A549 (cell line): ENCODE measurements at places on chromosomes 13 and 19.
A peak's percentile ranks its signal among the peaks of the same experiment; 100 is the strongest.

- no peak for DNase-seq
Observed at GRCh38 chr19:5023128-5023571, 54.2 kb downstream of the KDM4B start.

DNA sequence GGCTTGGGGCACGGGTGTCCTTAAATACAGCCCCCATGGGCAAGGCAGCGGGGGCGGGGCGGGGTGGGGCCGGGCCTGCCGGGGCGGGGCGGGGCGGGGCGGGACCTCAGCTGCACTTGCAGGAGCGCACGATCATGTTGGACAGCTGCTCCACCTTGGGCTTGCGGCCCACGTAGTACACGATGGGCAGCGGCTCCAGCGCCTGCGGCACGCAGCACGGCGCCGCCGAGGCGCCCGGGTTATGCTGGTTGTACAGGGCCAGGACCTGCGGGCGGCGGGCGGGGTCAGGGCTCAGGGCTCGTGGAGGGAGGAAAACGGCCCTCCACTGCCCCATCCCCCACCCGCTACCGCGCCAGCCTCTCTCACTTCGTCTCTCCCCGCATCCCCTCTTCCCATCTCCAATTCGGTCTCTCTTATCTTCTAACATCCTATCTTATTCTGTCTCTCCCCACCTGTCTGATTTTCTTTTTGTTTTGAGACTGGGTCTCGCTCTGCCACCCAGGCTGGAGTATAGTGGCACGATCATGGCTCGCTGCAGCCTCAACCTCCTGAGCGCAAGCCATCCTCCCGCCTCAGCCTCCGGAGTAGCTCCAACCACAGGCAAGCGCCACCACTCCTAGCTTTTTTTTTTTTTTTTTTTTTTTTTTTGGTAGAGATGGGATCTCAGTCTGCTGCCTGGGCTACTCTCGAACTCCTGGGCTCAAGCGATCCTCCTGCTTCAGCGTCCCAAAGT is 21.1 kb downstream of the CCDC97 start:
- no peak for DNase-seq

GRCh38 chr13:97058926-97059325 is 64.7 kb upstream of the OXGR1 start:
- no peak for DNase-seq

GRCh38 chr13:112931028-112931934 is 37.7 kb upstream of the MCF2L start:
- peak; percentile 50 for DNase-seq

- DNase-seq, result no peak
Observed at GRCh38 chr13:23723471-23723870, 153.3 kb downstream of the TNFRSF19 start.

- DNase-seq, result no peak
Observed at GRCh38 chr13:109162248-109163036, 533.0 kb downstream of the MYO16 start.

GRCh38 chr13:85819513-85819912 is 20.3 kb upstream of the SLITRK6 start:
- DNase-seq, result no peak

GRCh38 chr13:36341718-36342117 is 4.5 kb downstream of the SPART start:
- DNase-seq, result no peak

DNA sequence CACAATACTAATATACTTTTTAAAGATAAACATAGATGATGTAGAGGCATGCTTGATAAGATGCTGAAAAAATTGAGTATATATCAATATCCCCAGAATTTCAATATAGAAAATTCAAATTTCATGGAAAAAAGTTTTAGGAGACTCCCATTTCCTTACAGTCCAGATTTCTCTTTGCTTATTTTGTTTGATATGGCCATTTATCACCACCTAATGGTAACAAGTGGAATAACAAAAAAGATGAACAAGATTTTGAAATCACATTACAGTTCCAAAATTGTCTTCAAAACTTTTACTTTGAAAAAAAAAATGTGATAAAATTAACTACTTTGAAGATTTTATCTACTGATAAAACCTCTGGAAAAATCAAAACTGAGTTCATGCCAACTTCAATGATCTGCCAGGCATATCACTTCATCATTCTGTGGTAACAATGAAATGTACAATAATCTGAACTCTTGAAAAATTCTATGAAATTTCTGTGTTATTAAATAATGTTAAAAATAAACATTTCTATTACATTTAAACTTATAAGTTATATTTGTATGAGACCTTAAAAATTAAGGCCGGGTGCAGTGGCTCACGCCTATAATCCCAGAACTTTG is 17.5 kb downstream of the MIPEP start:
- DNase-seq, result no peak

DNA sequence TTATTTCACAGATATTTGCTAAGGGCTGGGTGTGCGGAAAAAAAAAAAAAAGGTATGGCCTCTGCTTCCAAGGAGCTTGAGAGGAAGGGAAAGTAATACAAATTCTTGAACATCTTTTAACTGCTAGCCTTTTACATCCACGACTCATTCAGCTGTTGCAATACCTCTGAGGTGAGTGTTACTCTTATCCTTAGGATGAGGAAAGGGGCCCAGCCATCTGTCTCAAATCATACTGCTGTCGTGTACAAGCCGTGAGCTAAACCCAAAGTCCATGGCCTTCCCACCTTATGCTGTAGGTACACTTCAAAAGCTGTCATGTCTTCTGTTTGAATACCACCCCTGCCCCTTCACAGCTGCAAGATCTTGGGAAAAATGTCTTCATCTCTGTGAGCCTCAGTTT is 146.8 kb downstream of the KCNRG start:
- DNase-seq, result no peak

- DNase-seq, result peak; percentile 0
Observed at GRCh38 chr13:92838786-92839185, 387.8 kb upstream of the GPC6 start.

- no peak for DNase-seq
Observed at GRCh38 chr13:49517461-49517860, 21.7 kb downstream of the PHF11 start.

GRCh38 chr19:5492635-5493409 is 37.6 kb downstream of the ZNRF4 start:
- DNase-seq, result no peak
